ENCODE measurements at places on chromosomes 1 and 21. TPM values are rescaled to one million over a fixed set of nuclear protein-coding genes. Genes with fewer than 3 reads are reported as not detected.

The SYDE2 gene
- total RNA-seq = 54.0 TPM

The TNNT2 gene
- total RNA-seq = 15.2 TPM

DNA sequence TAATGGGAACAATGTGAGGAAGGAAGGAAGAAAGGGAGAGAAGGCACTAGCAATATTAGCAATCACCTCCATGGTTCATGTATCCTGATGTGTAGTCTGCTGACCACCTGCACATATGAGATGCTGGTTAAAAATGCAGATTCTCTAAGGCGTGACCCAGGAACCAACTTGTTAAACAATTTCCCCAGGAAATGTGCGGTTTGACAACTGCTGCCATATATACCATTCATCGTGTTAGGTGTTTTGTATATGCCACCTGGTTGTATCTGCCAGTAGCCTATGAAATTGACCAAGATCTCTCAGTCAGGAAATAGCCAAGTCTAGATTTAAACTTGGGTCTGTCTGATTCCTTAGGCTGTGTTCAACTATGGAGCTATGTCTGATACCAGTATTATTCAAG lies 4.1 kb downstream of the SEMA4A start:
- DNase-seq = no peak

DNA sequence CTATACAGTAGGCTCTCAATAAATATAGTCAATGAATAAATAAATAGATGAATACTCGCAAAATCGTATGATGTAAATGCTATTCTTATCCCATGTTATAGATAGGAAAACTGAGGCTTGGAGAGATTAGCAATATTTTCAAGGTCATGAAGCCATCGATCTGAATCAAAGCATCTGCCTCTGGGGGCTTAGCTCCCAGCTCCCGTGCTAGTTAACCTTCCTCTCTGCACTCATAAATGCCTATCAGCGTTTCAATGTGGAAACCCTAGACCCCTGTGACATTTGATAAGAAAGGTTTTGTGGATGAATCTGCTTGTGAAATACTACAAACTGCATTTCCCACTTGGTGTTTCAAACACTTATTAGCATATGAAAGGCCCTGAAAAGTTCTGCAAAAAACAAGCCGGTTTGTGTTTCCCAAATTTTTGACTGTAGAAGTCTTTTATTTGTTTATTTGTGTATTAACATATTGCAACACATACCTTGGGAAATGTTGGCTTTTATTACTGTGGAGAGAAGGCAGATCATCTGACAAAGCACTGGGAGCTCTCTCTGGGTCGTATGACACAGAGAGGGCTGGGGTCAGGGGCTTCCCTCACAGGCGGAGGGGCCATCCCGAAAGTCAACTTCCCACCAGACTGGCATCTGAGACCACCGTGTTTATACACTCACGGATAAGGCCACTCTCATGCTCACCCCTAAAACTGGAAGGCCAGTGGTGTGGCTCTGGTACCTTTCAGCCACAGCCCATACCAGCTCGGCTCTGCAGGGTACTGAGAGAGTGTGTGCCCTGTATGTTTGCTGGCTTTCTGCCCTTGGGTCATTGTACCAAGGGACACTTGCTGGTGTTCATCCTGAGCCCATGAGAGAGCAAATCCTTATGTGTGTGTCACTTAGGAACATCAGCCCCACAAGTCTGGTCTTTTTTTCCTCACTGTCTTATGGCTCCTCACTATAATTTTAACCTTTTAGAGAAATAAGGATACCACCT lies 993 bp upstream of the PROK1 start:
- no peak for DNase-seq

DNA sequence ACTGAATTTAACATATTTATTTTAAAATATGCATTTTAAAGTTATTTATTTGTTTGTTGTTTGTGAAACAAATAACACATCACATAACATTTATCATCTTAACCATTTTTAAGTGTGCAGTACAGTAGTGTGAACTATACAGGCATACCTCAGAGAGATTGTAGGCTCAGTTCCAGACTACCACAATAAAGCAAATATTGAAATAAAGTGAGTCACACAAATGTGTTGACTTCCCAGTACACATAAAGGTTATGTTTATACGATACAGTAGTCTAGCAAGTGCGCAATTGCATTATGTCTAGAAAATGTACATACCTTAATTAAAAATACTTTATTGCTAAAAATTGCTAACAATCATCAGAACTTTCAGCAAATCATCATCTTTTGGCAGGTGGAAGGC lies 739.4 kb upstream of the ADGRL4 start:
- DNase-seq = no peak
